NCI-H2171 (cell line): ENCODE measurements at places on chromosomes 12 and 14.

DNA sequence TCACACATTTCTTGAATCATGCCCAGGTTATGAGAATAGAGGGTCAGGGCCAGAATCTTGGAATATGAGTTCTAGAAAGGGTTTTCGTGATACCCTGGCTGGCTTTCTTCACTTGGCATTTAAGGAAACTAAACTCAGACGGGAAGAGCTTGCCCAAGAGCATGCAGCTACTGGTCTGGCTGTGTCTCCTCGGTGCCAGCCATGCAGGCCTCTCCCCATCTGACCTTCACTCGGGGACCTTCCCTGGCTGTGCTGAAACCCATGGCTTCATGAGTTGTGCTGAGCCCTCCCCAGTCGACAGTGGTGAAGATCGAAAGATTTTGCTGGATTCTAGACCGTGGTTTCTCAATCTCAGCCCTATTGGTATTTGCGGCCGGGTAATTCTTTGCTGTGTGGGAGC is 38.0 kb downstream of the FOXN3 start:
- DNase-seq: no peak

DNA sequence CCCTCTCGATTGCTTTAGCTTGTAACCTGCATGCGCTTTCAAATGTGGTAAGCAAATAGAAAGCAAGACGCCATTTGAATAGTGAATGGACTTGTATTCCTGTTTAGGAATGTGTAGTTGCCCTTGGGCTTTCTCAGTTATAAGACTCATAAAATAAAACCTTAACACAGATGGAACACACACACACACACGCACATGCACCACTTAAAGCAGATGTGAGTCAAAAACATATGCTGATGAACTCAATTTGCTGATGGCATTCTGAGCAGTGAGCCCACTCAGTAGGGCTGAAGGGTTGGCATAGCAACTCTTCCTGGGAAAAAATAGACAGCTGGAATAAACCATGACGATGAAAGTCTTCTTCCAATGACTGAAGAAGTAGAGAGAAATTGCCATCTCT is 360.5 kb downstream of the APAF1 start:
- DNase-seq: no peak

DNA sequence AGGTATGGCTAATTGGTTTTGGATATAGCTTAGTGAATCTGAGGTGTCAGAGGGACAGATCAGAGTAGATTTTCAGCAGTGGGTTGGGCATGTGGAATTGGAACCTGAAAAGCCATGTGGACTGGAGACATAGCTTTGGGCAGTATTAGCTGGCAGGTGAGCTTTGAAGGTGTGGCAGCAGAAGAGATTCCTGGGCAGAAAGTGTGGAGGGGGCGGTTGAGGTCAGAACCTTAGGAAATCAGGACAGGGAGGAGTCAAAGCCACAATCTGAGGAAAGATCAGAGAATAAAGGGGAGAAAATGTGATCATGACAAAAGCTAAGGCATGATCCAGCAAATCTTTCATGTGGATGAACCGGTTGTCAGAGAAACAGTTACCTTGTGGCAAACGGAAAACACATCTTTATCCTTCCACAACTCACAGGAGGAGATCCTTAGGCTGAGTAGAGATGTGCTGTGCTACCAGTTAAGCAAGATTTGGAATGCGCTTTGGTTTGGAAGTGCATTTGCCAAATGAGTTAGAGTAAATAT is 56.4 kb downstream of the PTGER2 start:
- DNase-seq: no peak

- no peak for DNase-seq
Measured at GRCh38 chr12:5376591-5377207, 55.2 kb upstream of the NTF3 start.

GRCh38 chr14:74702293-74702692 is 10.6 kb downstream of the AREL1 start:
- no peak for DNase-seq

DNA sequence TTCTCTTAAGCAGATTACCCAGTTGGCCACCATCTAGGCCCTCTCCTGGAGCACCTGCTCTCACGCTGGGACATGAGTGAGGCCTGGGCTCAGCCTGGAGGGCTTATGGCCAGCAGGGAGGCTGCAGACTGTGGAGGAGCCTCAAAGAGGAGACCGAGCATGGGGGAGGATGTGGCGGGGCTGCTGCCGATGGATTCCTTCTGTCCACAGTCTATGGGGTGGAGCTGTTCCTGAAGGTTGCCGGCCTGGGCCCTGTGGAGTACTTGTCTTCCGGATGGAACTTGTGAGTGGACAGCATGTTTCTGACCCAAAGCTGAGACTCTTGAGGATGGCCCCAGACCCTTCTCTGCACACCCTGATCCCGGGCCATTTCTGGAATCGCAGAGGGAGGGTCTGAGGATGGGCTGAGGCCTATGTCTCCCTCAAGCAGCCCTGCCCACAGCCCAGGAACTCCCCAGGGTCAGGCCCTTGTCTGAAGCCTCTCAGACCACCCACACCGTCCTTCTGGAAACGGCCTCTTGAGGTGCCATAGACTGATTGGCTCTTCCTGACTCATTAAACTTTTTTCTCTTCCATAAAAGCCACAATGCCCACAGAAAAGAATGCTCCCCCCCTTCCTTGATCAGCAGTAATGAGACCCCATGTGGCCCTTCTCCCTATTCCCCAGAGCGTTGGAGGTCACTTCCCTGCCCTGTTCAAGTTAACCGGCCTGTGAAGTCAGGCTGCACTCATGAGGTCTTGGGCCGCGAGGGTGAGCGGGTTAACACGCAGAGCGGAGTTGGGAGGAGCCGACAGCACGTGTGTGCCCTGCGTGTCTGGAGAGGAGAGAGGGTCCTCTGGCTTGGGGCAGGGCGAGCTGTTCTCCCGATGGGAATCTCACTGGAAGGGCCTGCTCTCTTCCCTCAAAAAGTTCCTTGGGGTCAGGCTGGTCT is 49.0 kb downstream of the SLC8B1 start:
- DNase-seq: no peak

GRCh38 chr14:42187846-42188245 is 581.2 kb downstream of the LRFN5 start:
- no peak for DNase-seq

- no peak for DNase-seq
Measured at GRCh38 chr14:53020193-53020932, 69.5 kb upstream of the FERMT2 start.

DNA sequence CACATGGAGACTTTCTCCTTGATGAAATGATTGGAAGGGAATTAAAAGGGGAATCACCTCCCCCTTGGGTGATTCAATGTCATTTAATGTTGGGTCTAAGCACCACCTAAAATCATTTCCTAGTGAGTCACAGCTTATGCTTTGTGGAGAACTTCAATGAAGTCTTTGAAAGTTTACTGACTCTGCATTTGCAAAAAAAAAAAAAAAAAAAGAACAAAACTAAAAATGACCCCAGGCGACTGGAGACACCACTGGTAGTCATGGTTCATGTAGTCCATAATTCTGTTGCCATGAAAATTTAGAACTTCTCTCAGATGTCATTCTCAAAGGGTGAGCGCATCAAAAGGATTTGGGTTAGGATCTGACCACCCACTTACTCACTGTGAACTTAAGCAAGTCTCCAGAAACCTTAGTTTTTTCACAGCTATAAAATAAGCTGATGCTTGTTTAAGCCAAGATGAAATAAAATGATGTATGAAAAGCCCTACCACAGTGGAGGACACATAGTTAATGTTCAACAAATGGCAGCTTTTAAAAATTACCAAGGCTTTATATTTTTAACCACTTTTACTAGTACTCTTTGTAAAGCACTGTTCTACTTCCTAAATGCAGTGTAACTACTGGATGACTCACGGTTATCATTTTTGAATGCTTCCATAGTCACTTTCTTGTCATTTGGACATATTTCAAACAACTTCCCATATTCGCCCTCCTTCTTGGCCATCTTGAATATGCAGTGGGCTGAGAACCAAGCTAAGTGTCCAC is 18.1 kb upstream of the KSR2 start:
- DNase-seq: no peak

DNA sequence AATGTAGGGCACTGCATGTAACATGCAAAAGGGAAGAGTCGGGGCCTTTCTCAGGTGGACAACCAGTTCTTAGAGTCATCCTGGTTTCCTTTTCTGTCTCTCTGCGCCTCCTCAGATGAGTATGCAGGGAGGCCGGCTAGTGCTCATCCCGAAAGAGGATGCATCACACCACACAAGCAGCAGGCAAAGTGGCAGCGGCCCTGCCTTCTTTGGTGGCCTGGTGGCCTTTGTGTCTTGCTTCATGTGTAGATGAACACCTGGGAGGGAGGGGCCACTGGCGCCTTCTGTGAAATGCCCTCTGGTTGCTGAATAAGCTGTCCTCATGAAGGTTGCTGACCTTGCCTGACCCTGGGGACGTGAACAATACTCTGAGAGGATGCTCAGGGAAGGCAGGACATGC is 18.0 kb downstream of the SLC24A4 start:
- DNase-seq: no peak

GRCh38 chr12:53453953-53454640 is 2.2 kb downstream of the PCBP2 start:
- DNase-seq: no peak
